NCI-H1436 treated with DMSO at 0.1 percent for 48 hours (cell line): ENCODE measurements at places on chromosomes 1 and 21.

GRCh38 chr1:44288883-44289282 lies 66.2 kb downstream of the ERI3 start:
- no peak for DNase-seq

GRCh38 chr1:16145662-16146278 lies 10.1 kb downstream of the EPHA2 start:
- no peak for DNase-seq

DNA sequence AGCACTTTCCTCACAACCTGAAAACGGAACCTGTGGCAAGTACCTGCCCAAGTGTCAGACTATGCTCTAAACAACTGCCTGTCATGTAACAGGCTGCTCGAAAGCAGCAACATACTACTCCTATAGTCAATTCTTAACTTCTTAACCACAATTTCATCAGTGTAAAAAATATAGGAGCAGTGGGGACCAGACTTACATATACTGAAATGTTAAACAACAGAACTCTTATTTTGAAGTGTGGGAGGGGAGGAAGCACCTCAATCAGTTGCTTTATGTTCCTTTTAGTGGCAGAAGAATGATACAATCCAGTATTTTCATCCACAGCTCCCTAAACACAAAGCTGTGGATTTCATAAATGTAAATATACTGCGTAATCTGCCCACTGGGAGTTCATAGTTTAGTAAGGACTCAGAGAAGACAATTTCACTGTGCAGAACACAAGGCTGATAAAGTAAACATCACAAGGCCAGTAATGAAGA lies 44.2 kb downstream of the WLS start:
- no peak for DNase-seq

DNA sequence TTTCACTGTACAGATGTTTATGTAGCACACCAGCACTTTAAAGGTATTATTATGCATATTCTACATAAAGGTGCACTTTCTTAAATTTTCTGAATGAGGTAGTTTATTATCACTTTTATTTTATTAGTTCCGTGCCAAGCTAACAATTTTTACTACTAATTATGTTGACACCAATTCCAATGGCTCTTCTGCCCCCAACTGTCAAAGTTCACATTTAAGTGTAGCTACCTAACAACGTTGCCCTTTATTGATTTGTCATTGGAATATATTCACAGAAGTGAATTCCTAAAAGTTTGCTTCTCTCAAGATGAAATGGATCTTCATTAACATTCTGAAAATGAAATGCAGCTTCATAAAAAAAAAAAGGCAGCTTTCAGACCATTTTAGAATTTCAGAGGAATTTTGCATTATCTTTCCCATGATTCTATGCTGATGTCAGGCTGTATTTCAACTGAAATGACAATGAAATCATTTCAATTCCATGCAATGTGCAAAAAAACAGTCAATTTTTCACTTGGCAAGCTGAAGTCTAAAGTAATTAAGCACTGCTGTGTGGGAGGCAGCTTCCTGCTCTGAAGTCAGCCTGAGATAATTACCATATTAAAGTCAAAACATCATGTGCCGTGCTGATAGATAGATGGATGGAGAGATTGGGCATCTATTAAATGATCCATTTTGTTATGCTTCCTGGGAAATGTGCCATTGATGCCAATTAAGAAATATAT lies 229.2 kb downstream of the TTLL7 start:
- DNase-seq: no peak

DNA sequence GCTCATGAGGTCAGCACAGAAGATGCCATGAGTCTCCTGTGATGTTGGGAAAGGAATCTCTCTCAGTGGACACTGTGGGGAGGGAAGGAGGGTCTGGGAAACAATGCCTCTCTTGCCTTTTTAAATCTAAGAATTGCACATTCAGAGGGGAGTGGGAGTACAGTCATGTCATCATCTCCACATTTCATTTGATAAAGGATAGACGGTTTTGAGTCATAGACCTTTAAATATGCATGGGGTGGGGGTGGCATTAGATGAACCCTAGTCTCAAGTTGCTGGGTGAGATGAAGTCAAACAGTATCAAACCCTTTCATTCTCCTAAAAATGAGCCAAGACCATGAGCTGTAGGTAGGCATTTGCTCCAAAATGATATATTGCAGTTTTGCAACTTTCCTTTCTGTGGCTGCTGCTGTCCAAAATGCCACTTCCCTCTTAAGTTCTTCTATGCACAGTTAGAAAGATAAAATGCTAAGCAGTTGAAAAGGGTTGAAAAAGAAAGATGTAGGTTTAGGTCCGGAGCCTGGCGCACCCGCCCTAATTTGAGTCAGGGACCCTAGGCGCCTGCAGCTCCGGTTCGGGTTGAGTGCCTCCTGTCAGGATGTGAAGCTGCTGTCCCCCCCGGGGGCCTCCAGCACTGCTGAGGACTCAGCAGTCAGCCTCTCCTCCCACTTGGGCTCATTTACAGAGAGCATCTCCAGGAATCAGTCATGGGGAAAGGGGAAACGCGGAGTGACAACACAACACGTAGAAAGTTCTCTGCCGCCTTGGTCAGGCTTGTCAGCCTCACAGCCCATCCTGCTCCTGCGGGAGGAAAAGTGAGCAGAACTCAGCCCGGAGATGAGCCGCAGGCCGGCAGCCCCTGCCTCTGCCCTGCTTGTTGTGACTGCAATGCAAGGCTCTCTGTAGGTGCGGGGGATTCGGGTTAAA lies 479.3 kb upstream of the RUNX1 start:
- no peak for DNase-seq

DNA sequence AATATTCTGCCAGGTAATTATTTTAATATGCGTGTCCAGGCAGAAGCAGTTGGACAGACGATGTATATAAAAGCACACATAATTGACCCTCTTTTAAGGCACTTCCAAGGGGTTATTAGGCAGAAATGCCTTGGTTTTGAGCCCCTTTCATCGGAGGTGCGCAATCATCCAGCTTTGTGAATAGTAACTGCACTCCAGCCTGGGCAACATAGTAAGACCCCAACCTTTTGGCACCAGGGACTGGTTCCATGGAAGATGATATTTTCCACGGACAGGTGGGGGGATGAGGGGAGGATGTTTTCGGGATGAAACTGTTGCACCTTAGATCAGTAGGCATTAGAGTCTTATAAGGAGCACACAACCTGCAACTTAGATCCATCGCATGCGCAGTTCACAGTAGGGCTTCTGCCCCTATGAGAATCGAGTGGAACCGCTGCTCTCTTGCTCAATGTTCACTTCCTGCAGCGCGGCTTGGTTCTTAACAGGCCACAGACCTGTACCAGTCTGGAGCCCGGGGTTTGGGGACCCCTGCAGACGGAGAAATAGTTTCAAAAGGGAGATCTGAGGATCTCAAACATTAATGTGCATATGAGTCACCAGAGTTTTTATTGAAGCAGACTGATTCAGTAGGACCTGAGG lies 1.8 kb upstream of the MCOLN2 start:
- DNase-seq: no peak

DNA sequence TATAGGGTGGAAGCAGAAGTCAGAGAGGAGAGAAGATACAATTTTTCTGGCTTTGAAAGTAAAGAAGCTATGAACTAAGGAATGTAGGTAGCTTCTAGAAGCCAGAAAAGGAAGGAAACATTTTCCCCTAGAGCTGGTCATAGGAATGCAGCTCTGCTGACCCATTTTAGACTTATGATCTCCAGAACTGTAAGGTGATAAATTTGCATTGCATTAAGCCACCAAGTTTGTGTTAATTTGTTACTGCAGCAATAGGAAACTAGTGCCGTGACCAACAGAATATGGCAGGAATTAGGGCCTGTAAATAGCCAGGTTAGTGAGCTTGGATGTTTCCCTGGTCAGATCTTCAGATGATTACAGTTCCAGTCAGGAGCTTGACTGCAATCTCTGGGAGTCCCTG lies 244.3 kb upstream of the C1orf105 start:
- no peak for DNase-seq

GRCh38 chr1:117652421-117652820 lies 46.6 kb downstream of the TENT5C start:
- no peak for DNase-seq

- no peak for DNase-seq
Observed at GRCh38 chr1:194419721-194420120, 1233.3 kb upstream of the B3GALT2 start.

- peak; percentile 24 for DNase-seq
Observed at GRCh38 chr1:57711326-57711725, 287.5 kb upstream of the DAB1 start.

GRCh38 chr1:235835226-235835625 lies 31.5 kb downstream of the LYST start:
- no peak for DNase-seq

DNA sequence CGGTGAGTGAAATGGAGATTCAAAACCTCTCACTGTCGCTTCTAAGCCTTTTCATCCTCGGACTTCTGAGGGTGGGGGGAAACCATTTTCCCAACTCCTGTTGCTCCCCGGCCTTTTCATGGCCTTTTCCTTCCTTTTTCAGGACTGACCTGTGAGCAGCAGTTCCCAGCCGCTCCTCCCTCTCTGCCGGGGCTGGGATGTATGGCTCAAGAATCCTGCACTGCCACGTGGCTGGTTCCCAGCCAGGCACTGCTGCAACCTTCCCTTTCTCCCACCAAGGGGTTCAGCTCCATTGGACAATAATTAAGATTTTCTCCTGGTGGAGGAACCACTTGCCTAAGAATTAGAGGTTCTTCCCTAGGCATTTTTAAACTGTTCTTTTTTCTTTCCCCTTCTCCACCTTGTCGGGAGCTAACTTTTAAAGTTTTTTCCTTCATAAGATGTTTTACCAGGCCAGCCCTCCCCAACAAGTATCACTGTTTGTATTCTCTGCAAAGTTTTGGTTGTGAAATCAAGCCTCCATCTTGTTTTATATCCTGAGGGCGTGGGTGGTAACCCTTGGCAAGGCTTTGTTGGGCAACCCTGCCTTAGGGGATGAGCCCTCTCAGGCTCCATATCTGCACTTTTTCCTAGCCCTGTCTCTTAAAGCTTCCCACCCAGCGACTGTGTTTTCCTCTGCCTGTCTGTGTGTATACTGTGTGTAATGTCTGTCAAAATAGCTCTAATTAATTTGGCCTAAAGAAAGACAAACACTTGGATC lies 1166.6 kb upstream of the ADGRL2 start:
- DNase-seq: no peak

GRCh38 chr1:94463765-94464330 lies 45.7 kb downstream of the ABCD3 start:
- no peak for DNase-seq

DNA sequence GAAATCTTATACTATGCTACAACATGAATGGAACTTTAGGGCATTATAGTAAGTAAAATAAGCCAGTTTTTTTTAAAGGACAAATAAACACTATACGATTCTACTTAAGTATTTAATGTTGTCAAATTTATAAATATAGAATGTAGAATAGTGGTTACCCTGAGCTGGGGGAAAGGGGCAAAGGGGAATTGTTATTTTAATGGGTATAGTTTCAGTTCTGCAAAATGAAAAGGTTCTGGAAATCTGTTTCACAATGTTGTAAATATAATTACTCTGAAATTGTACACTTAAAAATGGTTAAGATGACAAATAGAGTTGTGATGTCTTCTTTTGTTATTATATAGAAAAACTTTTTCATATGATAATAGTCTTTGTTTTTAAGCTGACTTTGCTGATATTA lies 366.3 kb downstream of the MRPL39 start:
- DNase-seq: no peak

DNA sequence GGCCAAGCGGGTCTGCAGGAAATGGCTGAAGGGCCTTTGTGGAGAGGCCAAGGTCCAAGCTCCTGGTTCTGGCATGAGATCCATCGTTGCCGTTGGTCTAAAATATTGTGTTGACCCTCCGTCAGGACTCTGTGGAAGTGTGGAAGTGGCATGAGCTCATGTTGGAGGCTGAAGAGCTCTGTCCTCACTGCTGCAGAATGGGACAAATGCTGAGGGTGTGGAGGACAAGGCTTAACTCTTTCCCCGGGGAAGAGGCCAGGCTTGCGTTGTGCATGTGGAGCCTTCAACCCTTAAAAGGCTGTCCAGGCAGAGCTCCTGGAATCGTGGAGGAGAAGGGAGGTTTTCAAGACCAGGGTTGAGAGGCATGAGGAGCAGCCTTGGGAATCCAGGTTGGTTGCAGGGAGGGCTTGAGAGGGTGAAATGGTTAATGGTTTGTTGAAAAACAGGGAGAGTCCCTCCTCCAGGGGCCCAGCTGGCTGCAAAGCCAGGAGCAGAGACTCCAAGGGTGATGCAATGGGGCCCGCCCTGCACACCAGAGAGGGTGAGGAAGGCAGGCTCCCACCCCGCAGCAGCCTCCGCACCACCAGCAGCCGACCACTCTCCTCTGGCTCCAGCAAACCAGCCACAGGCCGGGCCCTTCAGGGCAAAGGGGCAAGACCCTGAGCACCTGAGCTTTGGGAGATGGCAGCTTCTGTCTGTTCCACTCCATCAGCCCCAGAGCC lies 6.7 kb upstream of the AHCYL1 start:
- no peak for DNase-seq

GRCh38 chr1:194535369-194535768 lies 1349.0 kb upstream of the B3GALT2 start:
- DNase-seq: no peak

- no peak for DNase-seq
Observed at GRCh38 chr1:147545133-147545532, 3.8 kb downstream of the BCL9 start.

DNA sequence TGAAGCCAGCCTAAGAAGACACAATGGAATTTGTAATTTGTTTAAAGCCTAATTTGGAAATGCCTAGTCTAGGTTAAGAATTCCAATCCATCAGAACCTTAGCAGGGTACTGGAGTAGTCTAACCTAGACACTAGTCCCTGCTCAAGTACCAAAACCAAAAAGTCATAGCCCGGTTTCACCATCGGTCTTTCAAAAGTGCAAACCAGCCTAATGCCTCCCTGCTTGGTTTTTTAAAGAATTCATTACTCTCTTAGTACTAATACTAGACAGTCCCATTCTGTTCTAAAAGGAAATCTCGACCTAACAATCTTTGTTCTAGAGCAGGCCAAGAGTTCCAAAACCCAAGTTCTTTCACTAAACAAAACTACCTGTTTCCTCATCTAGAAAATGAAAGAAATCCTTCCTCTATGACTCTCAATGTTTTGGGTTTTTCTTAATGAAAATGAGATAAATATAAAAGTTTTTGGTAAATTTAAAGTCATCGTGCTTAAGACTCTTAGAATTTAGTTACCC lies 2.6 kb downstream of the PUM1 start:
- no peak for DNase-seq

DNA sequence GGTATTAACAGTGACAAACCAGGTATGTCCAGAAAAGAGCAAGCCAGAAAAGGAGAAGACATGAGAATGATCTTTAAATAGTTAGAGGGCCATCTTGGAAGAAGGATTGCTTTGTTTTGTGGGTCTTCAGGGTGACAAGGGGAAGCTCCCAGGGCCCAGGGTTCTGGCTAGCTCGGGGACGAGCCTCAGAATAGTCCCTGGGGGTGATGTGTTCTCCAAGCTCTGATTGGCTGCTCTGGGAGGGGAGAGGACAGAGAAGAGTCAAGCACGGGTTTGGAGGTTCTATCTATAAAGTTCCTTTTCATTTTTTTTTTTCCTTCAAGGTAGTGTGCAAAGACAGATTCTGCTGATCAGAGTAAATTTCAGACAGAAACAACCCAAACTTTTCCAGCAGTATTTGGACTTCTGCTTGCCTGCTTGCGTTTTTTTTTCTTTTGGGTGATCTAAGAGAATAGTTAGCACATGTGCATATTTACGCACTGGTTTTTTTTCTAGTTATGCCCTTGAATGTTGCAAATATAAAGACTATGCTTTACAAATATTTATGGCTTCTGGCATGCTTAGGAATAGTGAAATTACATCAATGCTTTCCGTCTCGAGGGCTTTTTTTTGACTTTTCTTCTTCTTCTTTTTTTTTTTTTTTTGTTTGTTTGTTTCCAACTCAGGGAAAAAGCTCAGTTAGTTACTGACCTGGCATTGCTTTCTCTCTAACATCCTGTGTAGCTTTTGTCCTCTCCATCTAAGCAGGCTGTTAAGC lies 59.7 kb downstream of the ROR1 start:
- no peak for DNase-seq

- no peak for DNase-seq
Observed at GRCh38 chr1:157658571-157658970, 42.0 kb downstream of the FCRL3 start.
